Natural killer cell treated with Interleukin-12 subunit alpha and Interleukin-12 subunit beta and Interleukin-15 and Interleukin-18, amount 100 ng/mL, for 72 hours (primary cell): ENCODE measurements at places on chromosomes 7 and 10. TPM values are rescaled to one million over a fixed set of nuclear protein-coding genes. Genes with fewer than 3 reads are reported as not detected.

TRPV5 gene
- total RNA-seq = not detected

ELMO1 gene
- total RNA-seq = 103 TPM

ERVW-1 gene
- total RNA-seq = not detected

GRCh38 chr7:12244129-12244528 lies 33.0 kb downstream of the TMEM106B start:
- DNase-seq = no peak
- H3K4me1 ChIP-seq = peaks cover 12% of the 10 kb centered on the region
- peaks cover 3% of the 10 kb centered on the region for H3K36me3 ChIP-seq

DNA sequence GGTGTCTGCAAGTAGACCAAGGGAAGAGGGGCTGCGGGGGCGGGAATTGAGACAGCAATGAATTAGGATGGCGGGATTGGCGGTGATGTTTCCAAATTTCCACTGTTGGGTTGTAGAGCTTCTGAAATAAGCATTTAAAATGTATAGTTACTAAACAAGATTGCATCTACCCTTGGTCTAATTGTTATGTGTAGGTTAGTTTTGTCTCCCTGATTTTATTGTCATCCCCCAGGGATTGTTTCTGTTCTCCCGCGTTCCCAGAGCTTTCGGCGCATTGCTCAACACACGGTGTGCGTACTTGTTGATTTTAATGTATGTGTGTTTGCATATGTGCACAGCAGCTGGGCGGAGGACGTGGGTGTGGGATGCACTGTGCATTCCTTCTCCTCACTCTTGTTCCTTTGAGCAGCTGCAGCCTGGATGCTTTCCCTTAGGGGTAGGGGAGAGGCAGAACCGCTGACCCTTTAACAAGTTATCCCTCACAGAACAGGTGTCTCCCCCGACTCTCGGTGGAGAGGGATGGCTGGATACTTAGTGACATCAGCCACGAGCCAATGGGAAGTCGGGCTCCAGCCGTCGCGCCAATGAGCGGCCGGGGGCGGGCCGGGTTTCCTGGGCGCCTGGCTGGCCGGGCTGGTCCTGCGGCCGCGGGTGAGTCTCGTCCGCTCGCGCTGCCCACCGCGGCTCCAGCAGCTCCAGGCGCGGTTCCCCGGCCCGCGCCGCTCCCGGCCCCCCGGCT lies at the start of gene TSPAN33:
Gene TSPAN33 (plus strand): TSS at position 613 of the 739 bp plus-strand sequence. CDS start 274 bp downstream, outside the sequence.
- peaks cover 44% of the 10 kb centered on the region for H3K4me1 ChIP-seq
- peak; percentile 86 for DNase-seq
- peak within 1 kb of the TSS; percentile 83 for H3K27ac ChIP-seq
- H3K27me3 ChIP-seq = peaks cover 13% of the 10 kb centered on the region

- H3K4me1 ChIP-seq = no peaks in the 10 kb centered on the region
- no peaks in the 10 kb centered on the region for H3K36me3 ChIP-seq
- no peak overlapping the region for H3K4me3 ChIP-seq
- H3K27ac ChIP-seq = no peak overlapping the region
These were observed 229.3 kb downstream of the GPR37 start for GRCh38 chr7:124536156-124536762.

GRCh38 chr7:155167706-155168365 lies 97.7 kb downstream of the HTR5A start:
- H3K27me3 ChIP-seq = peaks cover 15% of the 10 kb centered on the region
- H3K4me1 ChIP-seq = no peaks in the 10 kb centered on the region
- no peak overlapping the region for H3K4me3 ChIP-seq

- H3K4me3 ChIP-seq = peak overlapping the region; percentile 90
- H3K27me3 ChIP-seq = no peaks in the 10 kb centered on the region
- DNase-seq = peak; percentile 82
- H3K27ac ChIP-seq = peak overlapping the region; percentile 78
- H3K36me3 ChIP-seq = no peaks in the 10 kb centered on the region
These were observed 166.3 kb downstream of the NEURL1 start for GRCh38 chr10:103659674-103660363.

GRCh38 chr7:117323851-117324711 lies 1.2 kb upstream of the WNT2 start:
- peaks cover 53% of the 10 kb centered on the region for H3K27me3 ChIP-seq
- H3K36me3 ChIP-seq = no peaks in the 10 kb centered on the region
- no peaks in the 10 kb centered on the region for H3K4me1 ChIP-seq
- no peak overlapping the region for H3K27ac ChIP-seq
- no peak overlapping the region for H3K4me3 ChIP-seq

DNA sequence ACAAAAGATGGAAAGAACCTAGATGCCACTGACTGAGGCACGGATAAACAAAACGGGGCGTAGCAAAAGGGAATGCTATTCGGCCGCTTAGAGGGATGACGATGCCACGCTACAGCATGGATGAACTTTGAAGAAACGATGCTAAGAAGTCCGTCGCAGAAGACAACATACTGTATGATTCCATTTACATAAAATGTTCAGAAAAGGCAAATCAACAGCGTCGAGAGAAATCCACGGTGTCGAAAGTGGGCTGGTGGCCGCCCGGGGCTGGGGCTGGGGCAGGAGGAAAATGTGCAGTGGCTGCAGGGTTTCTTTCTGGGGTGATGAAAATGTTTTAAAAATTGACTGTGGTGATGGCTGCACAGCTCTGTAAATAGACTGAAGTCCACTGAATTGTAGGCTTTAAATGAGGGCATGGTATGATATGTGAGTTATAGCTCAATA lies 24.1 kb downstream of the GNA12 start:
- DNase-seq = no peak
- H3K4me1 ChIP-seq = peaks cover 21% of the 10 kb centered on the region
- H3K27ac ChIP-seq = no peak overlapping the region
- H3K4me3 ChIP-seq = no peak overlapping the region
- H3K27me3 ChIP-seq = no peaks in the 10 kb centered on the region
